G401 (cell line): ENCODE measurements at places on chromosomes 6 and 20. TPM values are rescaled to one million over a fixed set of nuclear protein-coding genes. Genes with fewer than 3 reads are reported as not detected.

Gene CALHM4
- total RNA-seq: not detected in 2 replicates

Gene ZBTB46
- total RNA-seq: 39.7 and 42.5 TPM in 2 replicates

Gene SLC26A8
- total RNA-seq: not detected in 2 replicates

Gene TRIM31
- total RNA-seq: not detected in 2 replicates

Gene MPIG6B
- not detected in 2 replicates for total RNA-seq

Gene BMP5
- total RNA-seq: not detected in 2 replicates

Gene TM9SF4
- 8.2 and 9.7 TPM in 2 replicates for total RNA-seq

Gene TRIM38
- 0.03 and 0.06 TPM in 2 replicates for total RNA-seq

Gene GPSM3
- 3.4 and 7.9 TPM in 2 replicates for total RNA-seq

Gene SPEF1
- total RNA-seq: 2.4 and 3.0 TPM in 2 replicates

Gene GATA5
- 0.18 and 0.71 TPM in 2 replicates for total RNA-seq

Gene MOG
- not detected in 2 replicates for total RNA-seq

Gene NINL
- total RNA-seq: 16.5 and 20.8 TPM in 2 replicates
